ENCODE measurements at places on chromosomes 7 and 10. TPM values are rescaled to one million over a fixed set of nuclear protein-coding genes. Genes with fewer than 3 reads are reported as not detected.

NODAL gene
- total RNA-seq: not detected

RET gene
- total RNA-seq: 0.12 TPM

IFIT1B gene
- total RNA-seq: not detected

- H3K27ac ChIP-seq: no peak overlapping the region
- H3K4me3 ChIP-seq: no peak overlapping the region
- no peaks in the 10 kb centered on the region for H3K27me3 ChIP-seq
- no peak for DNase-seq
- H3K36me3 ChIP-seq: no peaks in the 10 kb centered on the region
These were observed 330.8 kb downstream of the PCDH15 start for GRCh38 chr10:54470324-54470631.

GRCh38 chr10:74187237-74187636, 36.2 kb downstream of the ADK start:
- H3K4me1 ChIP-seq: peaks cover 28% of the 10 kb centered on the region
- no peak for DNase-seq
- peaks cover 5% of the 10 kb centered on the region for H3K36me3 ChIP-seq
- H3K4me3 ChIP-seq: no peak overlapping the region
- no peaks in the 10 kb centered on the region for H3K27me3 ChIP-seq

- H3K4me1 ChIP-seq: no peaks in the 10 kb centered on the region
- no peak overlapping the region for H3K4me3 ChIP-seq
- H3K27me3 ChIP-seq: no peaks in the 10 kb centered on the region
- no peak for DNase-seq
These were observed 266.4 kb downstream of the SORCS3 start for GRCh38 chr10:104907521-104907920.

DNA sequence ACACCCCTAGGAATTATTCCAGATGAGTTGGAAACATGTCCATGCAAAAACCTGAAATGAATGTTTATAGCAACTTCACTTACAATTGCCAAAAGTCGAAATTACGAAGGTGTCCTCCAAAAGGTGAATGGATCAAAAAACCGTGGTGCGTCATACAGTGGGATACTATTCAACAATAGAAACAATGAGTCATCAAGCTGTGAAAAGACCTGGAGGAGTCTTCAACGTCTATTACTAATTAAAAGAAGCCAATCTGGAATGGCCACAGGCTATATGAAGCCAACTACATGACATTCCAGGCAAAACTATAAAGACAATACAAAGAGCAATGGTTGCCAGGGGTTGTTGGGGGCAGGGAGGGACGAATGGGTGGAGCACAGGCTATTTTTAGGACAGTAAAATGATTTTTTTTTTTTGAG, 12.6 kb upstream of the PPP2R2D start:
- H3K36me3 ChIP-seq: no peaks in the 10 kb centered on the region
- H3K4me3 ChIP-seq: no peak overlapping the region
- H3K4me1 ChIP-seq: peaks cover 2% of the 10 kb centered on the region
- H3K27ac ChIP-seq: no peak overlapping the region
- H3K27me3 ChIP-seq: peaks cover 10% of the 10 kb centered on the region

All from activated CD4-positive, alpha-beta T cell treated with anti-CD3 and anti-CD28 coated beads, Interleukin-2, amount 10 ng/mL, durations not matched to agents 24 days and 14 days (primary cell).